Airway epithelial cell (primary cell): ENCODE measurements at places on chromosomes 11 and 22. TPM values are rescaled to one million over a fixed set of nuclear protein-coding genes. Genes with fewer than 3 reads are reported as not detected.

CARD18 gene
- total RNA-seq = 0.51 and 2.0 TPM in 2 replicates

ATF4 gene
- 307 and 311 TPM in 2 replicates for total RNA-seq

USH1C gene
- total RNA-seq = not detected in 2 replicates

MRGPRX3 gene
- 0.21 TPM in 1 of 2 replicates, not detected in the other for total RNA-seq

DKK3 gene
- 222 and 270 TPM in 2 replicates for total RNA-seq

OR52H1 gene
- not detected in 2 replicates for total RNA-seq

ILK gene
- 63.5 and 73.3 TPM in 2 replicates for total RNA-seq

TIMM10B gene
- total RNA-seq = 25.0 and 37.7 TPM in 2 replicates

DEPDC5 gene
- total RNA-seq = 3.6 and 7.5 TPM in 2 replicates

PARVG gene
- not detected in 2 replicates for total RNA-seq

RFPL1 gene
- total RNA-seq = not detected in 2 replicates

TMEM151A gene
- 0.14 TPM in 1 of 2 replicates, not detected in the other for total RNA-seq

LYVE1 gene
- not detected in 2 replicates for total RNA-seq

KRTAP5-2 gene
- total RNA-seq = not detected in 2 replicates

E2F8 gene
- 2.1 and 3.2 TPM in 2 replicates for total RNA-seq

AMOTL1 gene
- total RNA-seq = 83.4 and 92.2 TPM in 2 replicates

MIOX gene
- not detected in 2 replicates for total RNA-seq

CDC42EP2 gene
- 6.1 and 9.5 TPM in 2 replicates for total RNA-seq

ZNF214 gene
- total RNA-seq = 0.37 and 0.85 TPM in 2 replicates

C11orf91 gene
- not detected in 2 replicates for total RNA-seq

NECTIN1 gene
- 112 and 157 TPM in 2 replicates for total RNA-seq

NOX4 gene
- 1.2 and 1.3 TPM in 2 replicates for total RNA-seq

MMP12 gene
- total RNA-seq = not detected in 2 replicates

ACR gene
- total RNA-seq = not detected in 2 replicates

PTGDR2 gene
- total RNA-seq = 0.07 TPM in 1 of 2 replicates, not detected in the other

AIFM3 gene
- 0.56 and 0.85 TPM in 2 replicates for total RNA-seq
